Stimulated activated CD4-positive, alpha-beta T cell treated with anti-CD3 and anti-CD28 coated beads, TNF-alpha, amount 100 ng/mL, for 24 hours (primary cell): ENCODE measurements at places on chromosomes 4 and X.

DNA sequence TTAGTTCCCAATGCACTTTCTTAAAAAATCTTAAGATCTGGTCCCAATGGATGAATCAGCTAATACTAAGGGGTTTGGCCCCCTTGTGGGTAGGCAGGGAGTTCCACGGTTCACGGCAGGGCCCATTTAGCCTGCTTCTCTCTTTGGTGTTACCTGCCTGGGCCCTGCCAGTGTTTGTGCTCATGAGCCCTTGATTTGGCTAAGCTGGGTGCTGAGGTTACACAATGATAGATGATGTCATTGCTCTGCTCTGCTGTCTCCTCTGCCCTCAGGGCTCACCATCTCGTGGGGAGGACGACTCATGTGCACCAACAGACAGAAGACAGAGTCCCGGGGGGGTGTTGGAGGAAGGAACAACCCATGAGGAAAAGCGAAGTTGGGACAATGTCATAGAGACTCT is 24.4 kb downstream of the RTL5 start:
- DNase-seq: no peak

DNA sequence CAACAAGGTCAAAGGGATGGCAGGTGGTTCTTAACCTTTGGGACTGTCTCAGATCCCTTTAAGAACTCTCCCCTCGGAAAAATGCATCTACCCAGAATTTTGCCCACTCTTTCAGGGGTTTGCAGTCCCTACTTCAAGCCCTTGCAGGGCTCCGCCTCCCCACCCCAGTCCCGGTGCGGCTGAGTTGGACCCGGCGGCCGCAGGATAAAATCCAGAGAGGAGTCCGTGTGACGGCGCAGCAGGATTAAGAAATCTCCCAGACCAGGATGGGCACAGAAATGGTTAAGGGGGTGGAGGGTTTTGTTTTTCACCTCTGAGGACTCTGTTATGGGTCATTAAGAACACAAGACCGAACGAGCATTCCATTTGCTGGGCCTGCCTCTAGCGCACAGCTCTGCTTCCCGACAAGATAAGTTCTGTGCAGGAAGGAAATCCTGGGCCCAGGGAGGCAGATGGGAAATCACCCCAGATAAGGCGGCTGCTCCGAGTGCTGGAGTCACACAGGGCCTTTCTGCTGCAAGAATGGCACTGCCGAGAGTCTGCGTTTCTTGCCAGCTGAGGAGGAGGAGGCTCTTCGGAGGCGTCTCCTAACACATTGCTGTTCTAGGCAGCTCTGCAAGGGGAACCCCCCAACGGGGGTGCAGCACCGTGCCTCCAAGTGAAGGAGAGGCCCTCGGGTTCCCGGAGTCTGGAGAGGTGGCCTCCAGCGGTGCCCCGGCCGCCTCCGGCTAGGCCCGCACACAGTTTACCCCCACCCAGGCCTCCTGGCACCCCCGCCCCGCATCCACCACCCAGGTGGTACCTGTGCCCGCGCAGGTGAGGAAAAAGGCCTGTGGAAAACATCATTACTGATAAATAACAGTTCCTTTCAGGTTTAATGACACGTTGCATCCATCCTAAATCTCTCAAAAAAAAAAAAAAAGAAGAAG is 277.6 kb downstream of the BCOR start:
- no peak for DNase-seq

DNA sequence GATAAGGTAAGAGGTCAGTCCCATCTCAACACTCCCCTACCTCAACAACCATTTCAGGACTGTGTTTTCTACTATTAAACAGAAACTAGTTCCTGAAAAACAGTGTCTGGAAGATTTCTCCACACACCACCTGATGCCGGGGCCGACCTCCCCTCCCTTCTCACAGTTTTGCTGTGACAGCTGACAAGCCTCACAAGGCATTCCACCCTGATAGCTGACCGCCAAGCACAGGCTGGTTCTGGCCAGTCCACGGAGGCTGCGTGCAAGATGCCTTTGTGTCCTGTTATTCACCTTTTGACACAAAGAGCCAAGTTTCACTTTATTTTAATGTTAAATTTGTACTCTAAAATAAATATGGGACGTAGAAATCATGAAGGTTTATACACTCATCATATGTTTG is 758.6 kb downstream of the PDHA2 start:
- DNase-seq: no peak

GRCh38 chr4:112616984-112617383 is 19.7 kb downstream of the ZGRF1 start:
- DNase-seq: no peak

GRCh38 chrX:22357621-22358020 is 84.9 kb downstream of the CBLL2 start:
- DNase-seq: no peak

DNA sequence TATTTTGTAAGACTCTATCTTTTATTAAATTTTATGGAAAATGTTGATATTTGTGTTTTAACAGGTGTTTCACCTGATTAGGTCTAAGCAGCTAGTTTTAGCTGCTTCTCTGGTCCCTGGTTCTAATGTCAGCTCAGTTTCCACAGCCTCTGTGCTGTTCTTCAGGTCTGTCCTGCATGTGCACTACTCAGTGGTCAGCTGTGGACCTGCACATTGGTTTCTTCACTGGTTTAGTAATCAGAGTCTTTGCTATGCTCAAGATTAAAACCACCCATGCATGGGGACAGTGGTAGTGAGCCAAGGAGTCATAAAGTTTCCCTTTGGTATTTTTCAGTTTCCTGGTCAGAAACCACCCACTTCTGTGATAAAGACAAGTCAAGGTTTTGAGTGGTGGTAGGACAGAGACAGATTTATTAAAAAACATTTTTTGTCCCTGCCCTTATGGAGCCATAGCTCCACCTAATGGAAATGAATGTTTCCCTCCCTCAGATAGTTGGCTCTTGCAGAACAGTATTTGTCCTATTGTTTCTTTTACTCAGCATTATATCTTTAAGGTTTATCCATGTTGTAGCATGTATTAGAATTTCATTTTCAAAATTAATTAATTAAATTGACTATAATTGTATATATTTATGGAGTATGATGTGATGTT is 36.8 kb upstream of the VBP1 start:
- no peak for DNase-seq

- DNase-seq: no peak
Observed at GRCh38 chrX:75642811-75643361, 120.0 kb upstream of the ZDHHC15 start.

DNA sequence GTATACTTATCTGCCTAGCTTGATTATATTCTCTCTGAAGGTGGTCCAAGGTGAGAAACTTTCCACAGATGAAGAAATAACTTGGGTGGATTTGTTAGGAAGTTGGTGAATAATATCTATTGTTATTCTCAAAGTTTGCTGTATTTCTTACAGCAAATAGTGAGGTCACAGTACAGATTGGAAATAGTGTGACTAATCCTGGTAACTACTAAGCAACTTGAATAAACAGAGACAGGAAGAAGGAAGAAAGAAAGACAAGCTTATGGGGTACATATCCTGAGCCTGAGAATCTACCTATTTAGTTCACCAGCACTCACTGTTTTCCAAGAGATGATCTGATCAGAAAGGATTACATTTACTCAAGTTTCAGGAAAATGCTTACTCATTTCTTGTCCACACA is 1416.1 kb downstream of the RPA4 start:
- DNase-seq: no peak

GRCh38 chr4:105911426-105911825 is 16.2 kb downstream of the NPNT start:
- DNase-seq: no peak

DNA sequence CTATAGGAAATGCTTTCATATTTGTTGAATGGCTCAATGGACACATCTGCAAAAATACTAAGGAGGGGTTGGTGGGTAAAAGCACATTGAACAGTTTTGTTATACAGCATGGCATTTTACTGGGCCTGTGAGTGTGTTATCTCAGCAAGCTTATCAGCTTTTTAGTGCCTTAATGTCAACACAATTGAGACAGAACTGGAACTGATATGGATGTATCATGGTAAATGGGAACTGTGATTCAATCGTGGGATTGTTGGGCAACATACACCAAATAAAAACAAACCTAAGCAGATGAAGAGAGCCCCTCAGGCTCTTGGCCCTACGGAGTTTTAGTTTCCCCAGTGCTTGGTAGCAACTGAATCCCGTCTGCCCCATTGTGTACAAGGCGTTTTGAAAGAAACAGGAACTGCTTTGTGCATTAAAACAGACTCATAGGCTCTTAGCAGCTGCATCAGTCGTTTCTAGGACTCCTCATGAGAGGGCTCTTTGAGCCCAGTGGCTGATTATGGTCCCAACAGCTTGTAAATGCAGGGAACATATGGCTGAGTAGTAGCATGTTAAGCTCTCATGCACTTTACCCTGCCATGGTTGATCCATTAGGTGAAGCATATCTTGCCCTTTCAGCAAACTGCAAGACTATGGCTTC is 7.3 kb downstream of the GPR119 start:
- DNase-seq: no peak

DNA sequence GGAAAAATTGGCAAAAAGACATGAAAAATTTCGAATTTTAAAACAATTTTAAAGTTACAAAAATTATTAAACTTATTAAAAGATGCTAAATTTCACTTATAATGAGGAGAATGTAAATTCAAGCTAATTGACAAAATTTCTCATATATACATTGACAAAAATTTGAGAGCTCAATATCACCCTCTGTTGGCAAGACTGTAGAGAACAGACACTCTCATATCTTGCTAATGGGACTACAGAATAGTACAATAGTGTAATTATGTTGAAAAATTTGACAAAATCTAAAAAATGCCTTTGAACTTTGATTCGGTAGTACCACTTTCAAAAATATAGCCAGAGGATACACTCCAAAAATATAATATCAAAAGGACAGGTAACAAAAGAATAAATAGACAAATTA is 29.8 kb downstream of the DCAF8L2 start:
- DNase-seq: no peak

GRCh38 chr4:117134386-117134785 is 49.0 kb upstream of the TRAM1L1 start:
- no peak for DNase-seq

GRCh38 chr4:21879187-21879586 is 69.4 kb downstream of the KCNIP4 start:
- DNase-seq: no peak

- DNase-seq: no peak
Observed at GRCh38 chr4:173121076-173121561, 47.5 kb upstream of the GALNT7 start.

DNA sequence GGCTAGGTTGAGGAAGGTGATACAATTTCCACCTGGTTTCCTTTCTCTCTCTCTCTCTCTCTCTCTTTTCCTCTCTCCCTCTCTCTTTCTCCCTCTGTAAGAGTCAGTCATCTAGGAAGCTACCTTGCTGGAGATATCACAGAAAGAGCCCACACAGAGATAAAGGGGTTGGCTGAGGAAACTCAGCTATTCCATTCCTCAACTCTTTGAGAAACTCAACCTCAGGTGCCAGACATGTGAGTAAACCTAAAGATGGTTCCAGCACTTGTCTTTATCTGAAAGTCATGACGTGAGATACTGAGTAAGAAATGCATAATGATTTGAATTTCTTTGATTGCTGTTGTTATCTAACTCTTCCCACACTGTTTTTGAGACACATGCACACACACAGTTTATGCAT is 564.0 kb downstream of the SPOCK3 start:
- DNase-seq: no peak

GRCh38 chrX:10045327-10046000 is 78.3 kb downstream of the CLDN34 start:
- DNase-seq: no peak

GRCh38 chr4:165440415-165441158 is 61.8 kb downstream of the CPE start:
- DNase-seq: no peak

GRCh38 chrX:139832718-139833309 is 100.0 kb downstream of the ATP11C start:
- no peak for DNase-seq

DNA sequence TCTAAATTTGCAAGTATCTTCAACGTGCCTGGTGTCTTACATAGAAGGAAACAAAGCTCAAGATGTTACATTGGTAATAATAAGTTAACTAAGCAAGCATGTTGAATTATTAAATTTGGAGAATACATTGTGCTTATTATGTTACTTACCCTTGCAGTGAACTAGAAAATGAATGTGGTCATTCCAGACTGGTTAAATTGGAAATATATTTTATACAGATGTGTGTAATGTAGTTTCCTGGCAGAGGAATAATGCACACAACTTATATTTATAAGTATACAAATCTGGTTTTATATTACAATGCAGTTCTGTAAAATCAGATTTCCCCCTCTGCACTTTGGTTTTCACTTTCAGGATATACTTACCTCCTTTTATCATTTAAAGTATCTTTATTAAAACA is 159.9 kb upstream of the SLIT2 start:
- DNase-seq: no peak
